ENCODE measurements at places on chromosomes 13 and 19.

- DNase-seq, result no peak
Measured at GRCh38 chr13:21825801-21826200, 154.9 kb downstream of the FGF9 start.

GRCh38 chr19:4916292-4917082, 7.2 kb downstream of the UHRF1 start:
- DNase-seq, result no peak

- no peak for DNase-seq
Measured at GRCh38 chr13:21909331-21909730, 238.5 kb downstream of the FGF9 start.

DNA sequence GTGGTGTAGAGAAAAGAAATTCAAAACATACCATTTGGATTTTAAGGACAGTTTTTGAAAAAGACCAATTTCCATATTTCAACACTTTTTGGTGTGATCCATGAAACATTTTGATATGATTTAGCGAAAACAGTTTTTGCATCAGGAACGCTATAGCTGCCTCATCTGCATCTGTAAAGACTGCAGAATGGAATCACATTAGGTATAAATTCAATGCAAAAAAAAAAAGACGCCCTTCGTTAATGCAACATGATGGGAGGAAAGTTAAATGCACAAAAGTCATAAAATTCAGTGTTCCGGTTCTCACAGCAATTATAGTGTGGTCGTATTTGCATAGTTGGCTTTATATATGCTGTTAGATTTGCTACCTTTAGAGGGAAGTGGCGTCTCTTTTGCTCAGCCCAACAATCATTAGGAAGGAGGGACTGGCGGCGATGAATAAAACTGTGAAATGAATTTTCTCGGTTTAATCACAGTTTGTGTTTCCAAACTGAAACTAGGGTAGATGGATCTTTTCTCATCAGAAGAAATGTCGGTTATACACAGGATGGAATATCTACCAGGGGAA, 215.7 kb downstream of the TEX29 start:
- DNase-seq, result no peak

- no peak for DNase-seq
Measured at GRCh38 chr13:38883783-38884182, 106.8 kb downstream of the STOML3 start.

DNA sequence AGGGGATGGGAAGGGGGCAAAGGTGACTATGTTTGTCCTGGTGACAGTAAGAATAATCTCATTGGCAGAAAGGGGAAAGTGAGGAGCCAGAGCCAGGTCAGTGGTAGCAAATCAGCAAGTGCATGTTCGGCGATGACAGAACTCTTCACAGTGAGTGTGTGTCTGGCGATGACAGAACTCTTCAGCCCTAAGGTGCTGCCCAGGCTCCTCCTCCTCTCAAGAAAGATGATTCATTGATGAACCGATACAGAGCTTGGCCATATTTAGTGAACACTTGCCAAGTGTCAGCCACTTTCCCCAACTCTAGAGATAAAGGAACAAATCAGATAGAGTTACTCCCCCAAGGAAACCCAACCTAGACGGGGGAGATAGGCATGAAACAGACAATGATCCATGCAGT, 199.3 kb upstream of the UBL3 start:
- no peak for DNase-seq

DNA sequence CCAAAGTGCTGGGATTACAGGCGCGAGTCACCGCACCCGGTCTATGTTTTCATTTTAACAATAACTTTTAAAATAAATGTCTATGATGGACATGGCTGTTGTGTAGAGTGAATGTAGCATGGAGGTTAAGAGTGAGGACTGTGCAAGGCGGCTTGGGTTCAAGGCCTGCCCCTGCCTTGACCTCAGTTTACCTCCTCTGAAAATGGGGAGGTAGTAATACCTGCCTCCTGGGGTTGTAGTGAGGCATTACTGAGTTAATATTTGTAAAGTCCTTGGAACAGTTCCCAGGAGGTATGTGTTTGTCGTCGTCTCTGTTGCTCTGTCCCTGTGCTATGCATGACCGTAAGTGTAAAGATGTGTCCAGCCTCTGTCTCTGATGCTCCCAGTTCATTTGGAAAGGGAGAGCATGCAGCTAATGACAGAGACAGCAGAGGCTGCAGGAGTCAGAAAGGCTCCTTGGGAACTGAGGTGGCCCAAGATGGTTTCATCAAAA, 9.4 kb downstream of the GARRE1 start:
- DNase-seq, result no peak

DNA sequence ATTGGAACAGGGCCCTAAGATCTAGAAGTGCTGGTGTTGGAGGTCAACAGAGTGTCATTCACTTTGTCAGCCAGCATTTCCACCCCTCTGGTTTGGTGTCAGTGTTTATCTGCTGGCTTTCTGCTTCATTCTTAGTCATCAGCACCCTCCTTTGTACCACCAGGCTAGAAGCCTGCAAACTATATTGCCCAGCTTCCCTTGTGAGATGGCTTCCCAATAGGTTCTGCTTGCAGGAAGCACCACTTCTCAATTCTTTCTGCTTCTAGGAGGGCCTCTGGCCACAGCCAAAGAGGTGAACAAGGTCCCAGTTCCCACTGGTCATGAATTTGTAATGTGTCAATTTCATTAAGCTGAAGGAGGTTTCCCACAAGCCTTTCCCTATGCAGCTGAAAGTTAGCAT, 36.4 kb upstream of the CALM3 start:
- DNase-seq, result no peak

GRCh38 chr13:26494571-26495195, 62.8 kb upstream of the WASF3 start:
- DNase-seq, result no peak

GRCh38 chr19:56699552-56699951, 28.0 kb upstream of the ZNF835 start:
- no peak for DNase-seq

DNA sequence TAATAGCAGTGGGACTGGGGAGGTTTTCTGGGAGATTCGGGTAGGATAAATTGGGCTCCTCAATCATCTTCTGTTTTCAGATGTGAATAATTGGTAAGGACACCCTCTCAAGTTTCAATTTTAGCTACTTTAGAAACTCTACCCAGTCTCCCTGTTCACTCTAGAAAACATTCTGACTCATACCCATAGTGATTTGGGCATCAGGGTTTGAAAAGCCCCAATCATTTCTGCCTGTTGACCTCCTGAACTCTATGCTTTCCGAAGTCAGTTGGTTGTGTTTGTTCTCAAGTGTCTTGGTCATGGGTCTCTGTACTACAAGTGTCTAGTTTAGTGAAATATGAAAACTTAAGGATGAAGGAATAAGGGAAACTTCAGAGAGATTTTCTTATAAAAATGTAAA, 911.3 kb upstream of the GPC6 start:
- no peak for DNase-seq

GRCh38 chr19:6854758-6855157, 32.6 kb upstream of the ADGRE1 start:
- no peak for DNase-seq

DNA sequence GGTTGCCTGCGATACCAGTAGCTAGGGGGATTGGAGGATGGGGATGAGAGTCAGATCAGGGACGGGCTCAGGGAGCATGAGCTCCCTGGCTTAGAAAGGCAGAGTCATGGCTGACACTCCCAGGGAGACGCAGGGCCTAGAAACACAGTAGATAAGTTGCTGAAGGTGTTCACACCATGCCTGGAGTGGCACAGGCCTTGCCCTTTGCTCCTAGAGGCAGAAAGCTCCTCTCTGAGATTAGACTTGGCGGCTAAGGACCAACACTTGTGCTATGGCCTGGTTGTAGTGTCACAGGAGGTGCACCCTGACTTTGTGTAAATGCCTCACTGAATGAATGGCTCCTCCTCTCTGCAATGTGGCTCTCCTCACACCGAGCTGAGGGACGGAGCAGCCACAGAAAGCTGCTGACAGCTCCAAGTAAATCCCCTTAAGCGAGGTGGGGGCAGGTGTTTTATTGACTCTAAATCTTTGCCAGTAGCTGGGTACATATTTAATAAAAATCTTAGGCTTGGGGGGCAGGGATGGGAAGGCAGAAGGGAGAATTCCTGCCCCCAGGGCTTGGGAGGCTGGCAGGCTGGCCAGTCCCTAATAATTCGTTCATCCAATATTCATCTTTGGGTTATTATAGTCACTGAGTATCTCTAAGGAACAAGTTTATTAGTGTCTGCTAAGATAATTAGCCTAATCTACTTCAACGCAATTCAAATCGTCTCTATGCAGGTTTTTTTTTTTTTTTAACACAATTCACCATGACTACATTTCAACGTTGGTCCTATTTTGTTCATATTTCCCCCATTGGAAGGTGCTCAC, 54.9 kb downstream of the SIAH3 start:
- DNase-seq, result no peak

- DNase-seq, result no peak
Measured at GRCh38 chr13:99636306-99636705, 135.0 kb downstream of the TM9SF2 start.

GRCh38 chr13:25771202-25771601, 280.6 kb downstream of the SHISA2 start:
- no peak for DNase-seq

DNA sequence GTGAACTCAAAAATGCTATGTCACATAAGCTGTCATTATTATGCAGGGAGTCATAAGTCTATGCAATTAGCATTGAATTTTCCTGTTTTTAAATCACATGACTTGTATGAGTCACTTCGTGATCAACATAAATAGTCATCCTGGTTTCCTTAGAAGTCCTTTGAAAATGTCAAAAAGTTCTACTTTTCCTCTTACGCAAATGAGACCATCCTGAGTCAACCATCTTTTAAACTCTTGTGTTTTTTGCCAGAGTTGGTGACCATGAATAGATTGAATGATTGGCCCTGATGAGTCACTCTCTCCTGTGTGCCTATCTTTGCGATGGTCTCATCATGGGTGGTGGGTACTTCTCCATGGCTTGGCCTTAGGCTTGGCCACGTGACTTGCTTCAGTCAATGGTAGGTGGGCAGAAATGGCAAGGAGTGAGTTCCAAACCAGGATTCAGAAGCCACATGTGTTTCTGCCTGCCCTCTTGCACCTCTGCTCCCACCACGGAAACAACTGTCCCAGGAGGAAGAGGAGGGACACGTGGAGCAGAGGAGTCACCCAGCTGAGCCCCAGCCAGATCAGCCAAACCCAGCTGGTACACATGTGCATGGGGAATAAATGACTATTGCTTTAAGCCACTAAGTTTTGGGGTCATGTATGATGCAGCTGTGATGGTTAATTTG, 123.5 kb upstream of the CACNA1A start:
- DNase-seq, result no peak

DNA sequence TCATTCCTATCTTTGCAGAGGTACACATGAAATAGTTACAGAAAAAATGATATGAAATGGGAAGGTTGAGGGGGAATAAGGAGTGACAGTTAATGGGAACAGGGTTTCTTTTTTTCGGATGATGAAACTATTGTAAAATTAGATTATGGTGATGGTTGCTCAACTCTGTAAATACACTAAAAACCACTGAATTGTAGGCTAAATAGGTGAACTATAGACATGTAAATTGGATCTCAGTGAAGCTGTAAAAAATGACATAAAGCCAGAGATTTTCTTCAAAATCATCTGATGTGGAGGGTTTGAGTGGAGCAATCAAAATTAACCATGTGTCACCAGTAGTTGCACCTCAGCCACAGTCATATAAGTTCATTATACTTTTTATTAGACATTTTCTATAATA, 6.6 kb upstream of the FLT3 start:
- DNase-seq, result no peak

- DNase-seq, result no peak
Measured at GRCh38 chr13:106772006-106772601, 204.2 kb upstream of the ARGLU1 start.

DNA sequence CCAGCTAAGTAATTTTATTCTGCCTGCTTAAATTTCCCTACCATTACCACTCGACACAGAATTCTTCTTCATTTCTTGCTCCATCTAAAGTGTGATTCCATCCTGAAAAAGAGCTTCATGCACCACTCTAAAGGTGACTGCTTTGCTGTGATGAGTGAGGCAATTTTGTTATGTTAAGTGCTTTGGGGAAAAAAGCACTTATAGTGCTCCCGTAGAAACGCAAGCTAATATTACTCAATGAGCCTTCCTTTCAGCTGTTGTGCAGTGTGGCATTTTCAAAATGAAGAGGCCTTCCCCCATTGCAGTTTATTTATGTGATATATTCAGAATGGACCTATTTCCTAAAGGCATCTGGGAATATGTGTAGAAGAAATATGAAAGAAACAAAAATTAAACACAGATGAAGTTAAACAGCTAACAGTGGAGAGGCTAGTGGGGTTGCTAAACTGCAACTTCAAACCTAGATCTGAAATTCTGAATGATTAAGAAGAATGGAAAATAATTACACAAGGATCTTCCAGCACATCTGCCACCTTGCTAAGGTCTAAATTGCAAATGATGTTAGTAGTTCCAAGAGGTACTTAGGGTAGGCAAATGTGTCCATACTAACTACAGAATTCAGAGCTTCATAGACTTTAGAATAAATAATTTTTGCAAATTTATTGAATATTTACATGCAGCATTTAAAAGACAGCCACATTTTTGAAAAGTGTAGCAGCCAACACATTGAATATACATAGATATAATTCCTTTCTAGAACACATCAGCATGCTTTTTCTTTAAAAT, 211.7 kb downstream of the DCT start:
- DNase-seq, result no peak

- DNase-seq, result no peak
Measured at GRCh38 chr13:113404723-113405471, 41.0 kb upstream of the GRTP1 start.

- DNase-seq, result no peak
Measured at GRCh38 chr13:30907121-30907861, 1.2 kb downstream of the MEDAG start.

- no peak for DNase-seq
Measured at GRCh38 chr13:59458908-59459579, 704.7 kb downstream of the DIAPH3 start.

- DNase-seq, result no peak
Measured at GRCh38 chr19:34994643-34995541, 5.2 kb upstream of the GRAMD1A start.

DNA sequence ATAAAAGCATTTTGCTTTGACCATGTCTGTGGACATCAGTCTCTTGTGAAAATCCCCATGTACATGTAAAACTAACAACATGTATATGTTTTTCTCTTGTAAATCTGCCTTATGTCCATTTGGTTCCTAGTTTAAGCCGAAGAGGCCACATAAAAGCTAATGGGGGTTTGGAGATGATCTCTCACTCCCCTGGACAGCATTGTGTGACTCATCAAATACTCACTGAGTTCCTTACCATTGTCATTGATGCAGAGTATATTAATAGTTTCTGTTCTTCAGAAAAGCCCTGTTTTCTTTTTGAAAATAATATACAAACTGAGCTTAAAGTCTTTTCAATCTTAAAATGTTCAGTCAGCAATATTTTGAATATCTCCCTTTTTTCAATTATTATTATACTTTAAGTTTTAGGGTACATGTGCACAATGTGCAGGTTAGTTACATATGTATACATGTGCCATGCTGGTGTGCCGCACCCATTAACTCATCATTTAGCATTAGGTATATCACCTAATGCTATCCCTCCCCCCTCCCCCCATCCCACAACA, 536.7 kb upstream of the HTR2A start:
- DNase-seq, result no peak

- DNase-seq, result no peak
Measured at GRCh38 chr13:107102676-107103075, 534.7 kb upstream of the ARGLU1 start.

All from stimulated activated CD4-positive, alpha-beta T cell treated with anti-CD3 and anti-CD28 coated beads, Interleukin-15, amount 100 ng/mL, for 1 hour (primary cell).